ENCODE measurements at places on chromosomes 1 and 21. TPM values are rescaled to one million over a fixed set of nuclear protein-coding genes. Genes with fewer than 3 reads are reported as not detected.

GJA4 gene
- 25.8 TPM for total RNA-seq

CR1L gene
- total RNA-seq = not detected

GJA9 gene
- total RNA-seq = not detected

BTG3 gene
- 64.9 TPM for total RNA-seq

CDC7 gene
- total RNA-seq = 11.5 TPM

DNA sequence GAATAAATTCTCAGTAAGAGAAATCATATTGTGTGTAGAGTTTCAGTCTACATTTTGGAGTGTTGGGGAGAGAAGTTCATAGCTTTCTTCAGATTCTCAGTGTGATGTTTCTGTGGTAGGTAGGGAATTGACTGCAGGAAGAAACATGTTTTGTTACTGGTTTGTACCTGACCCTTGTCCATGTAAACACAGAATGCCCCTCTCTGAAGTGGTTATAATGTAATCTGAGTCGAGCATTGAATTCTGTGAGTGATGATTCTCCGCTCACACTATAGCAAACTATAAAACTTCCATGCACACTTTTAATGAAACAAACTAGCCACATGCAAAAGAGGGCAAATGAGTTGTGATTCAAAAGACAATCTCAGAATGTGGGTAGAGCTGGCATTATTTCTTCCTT lies 433.2 kb downstream of the USP25 start:
- DNase-seq = no peak

- DNase-seq = no peak
Observed at GRCh38 chr21:37771181-37771580, 145.1 kb downstream of the KCNJ6 start.

DNA sequence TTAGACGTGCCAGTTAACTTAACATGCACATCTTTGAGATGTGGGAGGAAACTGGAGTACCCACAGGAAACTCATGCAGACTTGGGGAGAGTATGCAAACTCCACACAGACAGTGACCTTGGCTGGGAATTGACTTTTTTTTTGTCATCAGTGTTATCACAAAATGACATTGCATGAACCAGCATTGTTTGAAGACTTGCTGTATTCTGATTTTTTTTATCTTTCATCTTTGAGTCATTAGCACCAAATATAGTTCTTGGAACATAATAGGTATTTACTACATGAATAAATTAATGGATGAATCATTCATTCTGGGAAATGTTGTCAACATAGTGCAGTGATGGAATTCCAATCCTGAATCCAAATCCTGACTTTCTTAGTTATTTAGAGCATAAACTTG lies 77.0 kb downstream of the ATF6 start:
- DNase-seq = no peak

DNA sequence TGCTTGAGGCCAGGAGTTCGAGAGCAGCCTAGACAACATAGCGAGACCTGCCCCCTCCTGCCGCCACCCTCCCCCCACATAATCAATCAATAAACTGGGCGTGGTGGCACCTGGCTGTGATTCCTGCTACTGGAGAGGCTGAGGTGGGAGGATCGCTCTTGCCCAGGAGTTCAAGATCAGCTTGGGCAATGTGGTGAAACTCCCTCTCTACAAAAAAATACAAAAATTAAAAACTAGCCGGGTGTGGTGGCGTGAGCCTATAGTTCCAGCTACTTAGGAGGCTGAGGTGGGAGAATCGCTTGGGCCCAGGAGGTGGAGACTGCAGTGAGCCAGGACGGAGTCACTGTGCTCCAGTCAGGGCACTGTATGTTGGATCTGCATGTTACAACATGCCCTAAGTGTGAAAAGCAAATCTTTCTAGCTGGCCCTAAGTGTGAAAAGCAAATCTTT lies 7.0 kb upstream of the MDM4 start:
- no peak for DNase-seq

DNA sequence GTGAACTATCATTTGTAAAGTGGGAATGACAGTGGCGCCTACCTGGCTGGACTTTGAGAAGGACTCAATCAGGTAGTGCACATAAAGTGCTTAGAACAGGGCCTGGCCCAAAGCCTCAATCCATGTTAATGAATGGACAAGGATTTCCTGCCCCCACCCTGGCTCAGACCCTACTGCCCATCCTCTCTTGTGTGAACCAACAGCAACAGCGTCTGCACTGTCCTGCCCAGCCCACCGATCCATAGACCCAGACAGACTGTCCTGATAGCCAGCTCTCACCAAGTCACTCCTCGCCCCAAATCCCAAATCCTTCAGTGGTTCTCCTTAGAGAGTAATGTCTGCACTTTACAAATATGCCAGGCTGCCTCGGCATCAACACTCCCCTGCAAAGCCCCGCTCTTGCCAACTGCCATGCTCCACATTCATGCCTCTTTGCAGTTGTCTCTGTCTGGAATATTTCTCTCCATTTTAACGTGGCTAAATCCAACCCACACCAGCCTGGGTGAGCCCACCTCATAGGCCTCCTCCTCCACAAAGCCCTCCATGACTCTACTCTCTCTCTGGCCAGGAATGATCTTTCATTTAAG lies 157.6 kb upstream of the EDN2 start:
- DNase-seq = no peak

DNA sequence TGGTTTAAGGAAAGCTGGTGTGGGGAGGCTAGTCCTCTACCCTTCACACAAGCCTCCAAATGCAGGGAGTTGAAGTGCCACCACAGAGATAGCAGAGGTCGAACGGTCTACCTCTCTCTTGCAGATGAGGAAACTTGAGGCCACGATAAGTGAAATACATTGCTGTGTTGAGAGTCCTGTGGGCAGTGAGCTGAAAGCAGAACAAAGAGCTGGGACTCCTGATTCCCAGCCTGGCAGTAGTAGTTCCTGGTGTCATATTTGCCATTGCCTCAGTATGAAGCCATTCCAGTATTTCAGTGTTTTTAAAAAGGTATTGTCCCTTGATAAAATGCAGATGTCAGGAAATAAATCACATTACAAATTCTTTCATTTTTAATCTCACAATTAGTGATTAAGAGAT lies 28.6 kb downstream of the AK4 start:
- DNase-seq = no peak

- no peak for DNase-seq
Observed at GRCh38 chr1:12469990-12470389, 148.0 kb downstream of the DHRS3 start.

DNA sequence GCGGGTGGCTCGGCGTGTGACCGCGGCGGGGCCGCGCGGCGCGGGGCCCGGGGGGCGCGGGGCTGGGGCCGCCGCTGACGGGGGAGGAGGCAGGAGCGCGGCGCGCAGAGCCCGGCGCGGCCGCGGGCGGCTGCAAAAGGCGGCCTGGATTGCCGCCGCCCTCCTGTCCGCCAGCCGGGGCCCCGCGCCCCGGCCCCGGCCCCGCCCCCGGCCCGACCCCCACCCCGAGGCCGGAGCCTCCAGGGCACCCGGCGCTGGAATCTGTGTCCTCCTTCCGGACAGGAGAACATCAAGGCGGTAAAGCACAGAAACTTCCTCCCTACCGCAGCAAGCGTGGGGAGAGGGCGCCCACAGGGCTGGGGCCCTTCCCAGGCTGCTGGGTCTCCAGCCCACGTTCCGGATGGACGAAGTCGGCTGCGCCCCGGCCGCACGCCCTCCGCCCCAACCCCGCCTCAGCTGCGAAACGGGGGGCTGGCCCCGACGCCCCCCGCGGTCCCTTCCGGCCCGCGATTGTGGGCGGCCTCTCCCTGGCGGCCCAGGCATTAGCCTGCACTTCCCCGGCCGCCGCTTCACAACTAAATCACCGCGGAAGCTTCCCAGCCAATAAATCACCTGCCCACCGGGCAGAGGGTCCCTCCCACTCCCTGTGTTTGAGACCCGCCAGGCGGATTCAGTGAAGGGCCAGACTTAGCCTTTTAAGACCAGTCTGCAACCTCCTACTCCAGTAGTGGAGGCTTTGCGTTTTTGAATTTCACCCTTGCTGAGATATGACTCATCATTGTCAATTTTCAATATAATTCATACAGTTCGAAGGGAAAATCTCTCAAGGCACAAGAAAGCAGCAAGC lies 106.0 kb downstream of the SLC45A1 start:
- peak; percentile 79 for DNase-seq

DNA sequence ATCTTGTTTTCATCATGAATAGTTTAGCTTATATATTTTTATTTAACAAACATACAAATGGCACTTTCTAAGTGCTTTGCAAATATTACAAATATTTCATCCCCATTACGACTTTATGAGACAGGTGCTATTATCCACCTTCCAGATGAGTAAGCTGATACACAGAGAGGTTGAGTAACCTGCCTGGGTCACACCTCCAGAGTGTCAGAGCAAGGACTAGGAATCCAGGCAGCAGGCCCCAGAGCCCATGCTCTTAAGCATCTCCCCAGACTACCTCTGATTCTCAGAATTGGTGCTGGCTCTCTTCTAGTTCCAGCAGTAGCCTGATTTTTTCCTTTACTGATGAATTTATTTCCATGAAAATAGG lies 40.0 kb downstream of the EPHB2 start:
- DNase-seq = no peak

GRCh38 chr1:153849487-153850185 lies 73.1 kb downstream of the GATAD2B start:
- DNase-seq = no peak
